ENCODE measurements at places on chromosomes 16 and 17. TPM values are rescaled to one million over a fixed set of nuclear protein-coding genes. Genes with fewer than 3 reads are reported as not detected.

CLDN7 gene
- total RNA-seq = 2.6 TPM

HOXB7 gene
- total RNA-seq = 0.80 TPM

DNA sequence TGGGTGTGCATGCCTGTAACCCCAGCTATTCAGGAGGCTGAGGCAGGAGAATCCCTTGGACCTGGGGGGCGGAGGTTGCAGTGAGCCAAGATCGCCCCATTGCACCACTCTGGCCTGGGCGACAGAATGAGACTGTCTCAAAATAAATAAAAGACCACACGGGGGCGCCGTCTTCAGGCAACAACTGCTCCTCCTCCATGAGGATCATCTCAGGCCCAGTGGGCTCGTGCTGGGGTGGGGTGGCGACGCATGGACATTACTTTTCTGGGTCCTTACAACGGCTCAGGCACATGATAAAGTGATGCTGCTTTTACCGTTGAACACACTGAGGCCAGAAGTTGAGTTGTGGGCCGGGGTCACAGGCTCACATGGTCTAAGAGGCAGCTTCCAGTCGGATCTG lies 56.2 kb downstream of the PRMT7 start:
- DNase-seq = peak; percentile 54
- H3K36me3 ChIP-seq = peaks cover 5% of the 10 kb centered on the region
- H3K4me3 ChIP-seq = peak overlapping the region; percentile 35
- peaks cover 19% of the 10 kb centered on the region for H3K27me3 ChIP-seq

GRCh38 chr16:70677499-70678120 lies 8.2 kb downstream of the MTSS2 start:
- no peak overlapping the region for H3K27ac ChIP-seq
- H3K27me3 ChIP-seq = no peaks in the 10 kb centered on the region
- peaks cover 4% of the 10 kb centered on the region for H3K4me1 ChIP-seq
- H3K4me3 ChIP-seq = no peak overlapping the region

- H3K4me1 ChIP-seq = peaks cover 32% of the 10 kb centered on the region
- H3K27ac ChIP-seq = peak overlapping the region; percentile 68
- H3K4me3 ChIP-seq = no peak overlapping the region
- no peak for DNase-seq
- H3K36me3 ChIP-seq = no peaks in the 10 kb centered on the region
Measured at GRCh38 chr17:58246104-58246740, 7.8 kb downstream of the LPO start.

Data from activated naive CD8-positive, alpha-beta T cell treated with anti-CD3 and anti-CD28 coated beads, Interleukin-2, amount 10 ng/mL, durations not matched to agents 7 days and 5 days (primary cell).